ENCODE measurements at places on chromosomes 5 and 9.

- no peak for DNase-seq
These were observed 256.5 kb upstream of the ZNF608 start for GRCh38 chr5:125002727-125003598.

DNA sequence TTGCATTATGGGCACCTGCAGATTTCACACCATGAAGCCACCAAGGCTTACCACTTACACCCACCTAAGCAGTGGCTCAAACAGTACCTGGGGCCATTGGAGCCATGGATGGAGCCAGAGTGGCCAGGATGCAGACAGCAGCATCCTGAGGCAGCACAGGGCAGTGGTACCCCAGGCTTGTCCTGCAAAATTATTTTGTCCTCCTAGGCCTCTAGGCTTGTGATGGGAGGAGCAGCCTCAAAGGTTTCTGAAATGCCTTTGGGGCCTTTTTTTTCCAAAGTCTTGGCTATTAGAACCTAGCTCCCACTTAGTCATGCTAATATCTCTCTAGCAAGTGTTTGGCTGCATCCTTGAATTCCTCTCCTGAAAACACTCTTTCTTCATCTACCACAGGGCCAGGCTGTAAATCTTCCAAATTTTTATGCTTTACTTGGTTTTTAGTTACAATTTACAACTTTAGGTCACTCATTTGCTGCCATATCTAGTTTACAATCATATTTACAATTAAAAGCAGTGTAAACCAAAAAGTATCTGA lies 15.7 kb downstream of the TMC1 start:
- DNase-seq = no peak

GRCh38 chr9:131012396-131012917 lies 3.5 kb downstream of the LAMC3 start:
- DNase-seq = no peak

GRCh38 chr9:138064547-138064946 lies 187.0 kb downstream of the CACNA1B start:
- DNase-seq = no peak

GRCh38 chr5:54379590-54379989 lies 69.2 kb upstream of the ARL15 start:
- no peak for DNase-seq

- DNase-seq = no peak
These were observed 65.2 kb upstream of the MAP1B start for GRCh38 chr5:72042097-72042496.

GRCh38 chr5:32421075-32421474 lies 23.5 kb downstream of the ZFR start:
- DNase-seq = no peak

DNA sequence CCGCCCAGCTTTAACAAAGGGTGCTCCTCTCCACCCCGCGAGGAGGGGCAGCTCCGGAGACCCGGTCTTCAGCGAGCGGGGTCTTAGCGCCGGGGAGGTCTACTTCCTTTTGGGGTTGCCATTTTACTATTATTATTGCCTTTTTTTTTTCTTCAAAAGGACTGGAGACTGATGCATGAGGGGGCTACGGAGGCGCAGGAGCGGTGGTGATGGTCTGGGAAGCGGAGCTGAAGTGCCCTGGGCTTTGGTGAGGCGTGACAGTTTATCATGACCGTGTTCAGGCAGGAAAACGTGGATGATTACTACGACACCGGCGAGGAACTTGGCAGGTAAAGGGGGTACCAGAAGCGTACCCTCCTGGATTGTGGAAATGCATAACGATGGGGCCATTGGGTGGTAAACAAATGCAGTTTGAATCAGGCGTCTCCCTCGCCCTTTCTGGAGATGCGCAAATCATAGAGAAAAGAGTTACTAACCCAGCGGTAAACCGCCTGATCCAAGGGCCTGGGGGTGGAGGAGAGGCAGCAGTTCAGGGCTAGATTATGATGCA lies 1.2 kb downstream of the DAPK1 start:
- DNase-seq = no peak

DNA sequence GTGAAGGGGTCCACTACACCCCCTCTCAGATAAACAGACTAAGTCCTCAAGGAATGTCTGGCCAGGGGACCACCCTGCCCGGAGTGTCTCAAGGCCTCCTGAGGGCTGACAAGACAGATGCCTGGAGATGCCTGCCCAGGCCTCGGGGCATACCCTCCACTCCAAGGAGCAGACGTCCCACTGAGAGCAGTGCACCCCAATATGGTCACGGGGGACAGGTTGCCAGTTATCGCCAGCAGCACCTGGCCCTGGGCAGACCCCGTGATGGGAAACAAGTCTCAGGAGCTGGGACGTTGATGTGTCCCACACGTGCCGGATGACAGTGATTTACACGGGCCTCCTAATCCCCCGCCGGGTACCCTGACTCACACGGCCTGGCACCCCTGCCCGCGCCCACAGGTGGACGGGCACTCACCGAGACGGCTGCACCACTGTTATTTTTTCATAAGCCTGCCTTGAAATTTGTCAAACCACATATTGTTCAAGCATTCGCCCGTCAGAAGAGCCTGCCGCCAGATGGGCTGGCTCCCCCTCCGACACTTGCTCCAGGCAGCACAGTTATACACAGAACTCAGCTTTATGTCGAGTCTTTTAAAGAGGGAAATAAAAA lies 43.9 kb downstream of the BARX1 start:
- no peak for DNase-seq

- DNase-seq = no peak
These were observed 31.7 kb upstream of the TRIM14 start for GRCh38 chr9:98150721-98151120.

DNA sequence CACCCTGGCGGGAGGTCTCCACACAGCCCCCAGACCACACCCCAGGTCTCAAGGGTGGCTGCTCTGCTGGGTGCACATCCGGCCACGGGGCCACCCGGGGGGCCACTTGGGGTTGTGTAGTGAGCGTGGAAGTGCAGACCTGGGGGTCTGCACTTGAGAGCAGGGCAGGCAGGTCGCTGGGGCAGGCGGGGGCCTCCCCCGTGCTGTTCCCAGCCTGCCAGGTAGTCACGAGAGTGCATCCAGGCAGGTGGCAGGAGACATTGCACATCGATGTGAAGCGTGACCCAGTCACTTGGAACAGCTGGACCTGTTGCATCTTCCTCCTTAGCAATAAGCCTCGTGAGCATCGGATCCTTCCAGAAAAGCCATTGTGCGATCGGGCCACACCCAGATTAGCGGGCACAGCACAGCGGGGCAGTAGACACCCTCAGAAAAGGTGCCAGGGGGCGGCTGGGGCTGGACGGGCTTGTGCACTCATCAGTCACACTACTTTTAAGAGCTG lies 4.8 kb upstream of the ENTPD8 start:
- no peak for DNase-seq
